ENCODE measurements at places on chromosomes 6 and 20. TPM values are rescaled to one million over a fixed set of nuclear protein-coding genes. Genes with fewer than 3 reads are reported as not detected.

DNA sequence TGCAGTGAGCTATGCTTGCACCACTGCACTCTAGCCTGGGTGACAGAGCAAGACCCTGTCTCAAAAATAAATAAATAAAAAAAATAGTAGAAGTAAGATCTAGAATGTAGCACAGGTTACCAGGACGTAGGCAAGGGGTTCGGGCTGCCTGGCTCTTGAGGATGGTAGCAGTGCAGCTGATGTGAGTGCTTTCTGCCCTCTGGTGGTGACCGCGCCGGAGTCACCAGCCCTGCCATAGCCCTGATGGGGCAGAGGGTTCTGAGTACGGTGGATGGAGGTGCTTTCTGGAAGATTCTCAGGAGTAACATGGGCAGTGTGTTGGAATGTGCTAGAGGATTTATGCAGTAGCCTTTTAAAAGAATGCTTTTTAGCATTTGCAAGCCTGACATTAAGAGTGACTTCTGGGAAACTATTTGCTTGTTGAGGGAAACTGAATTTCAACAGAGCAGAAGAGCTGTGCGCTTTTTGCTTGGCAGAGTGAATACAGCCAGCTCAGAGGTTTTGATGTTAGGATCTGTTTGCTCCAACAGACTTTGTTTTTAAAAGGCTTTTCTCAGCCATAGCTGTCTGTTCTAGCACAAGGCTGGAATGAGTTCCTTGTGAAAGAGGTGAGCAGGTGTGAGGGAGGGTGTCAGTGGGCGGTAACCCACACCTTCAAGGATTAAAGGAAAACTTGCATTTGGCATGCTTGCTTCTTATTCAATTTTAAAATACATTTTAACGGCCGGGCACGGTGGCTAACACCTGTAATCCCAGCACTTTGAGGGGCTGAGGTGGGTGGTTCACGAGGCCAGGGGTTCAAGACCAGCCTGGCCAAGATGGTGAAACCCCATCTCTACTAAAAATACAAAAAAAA is 65.9 kb downstream of the PTPN1 start:
- peaks cover 7% of the 10 kb centered on the region for H3K4me1 ChIP-seq
- peak; percentile 57 for DNase-seq
- H3K4me3 ChIP-seq, result no peak overlapping the region
- no peak overlapping the region for H3K27ac ChIP-seq
- peaks cover 86% of the 10 kb centered on the region for H3K36me3 ChIP-seq

Gene HIVEP1
- total RNA-seq, result 76.3 TPM

- no peaks in the 10 kb centered on the region for H3K4me1 ChIP-seq
- no peak for DNase-seq
- no peak overlapping the region for H3K27ac ChIP-seq
- no peaks in the 10 kb centered on the region for H3K27me3 ChIP-seq
Observed at GRCh38 chr6:135037541-135037940, 17.1 kb downstream of the HBS1L start.

DNA sequence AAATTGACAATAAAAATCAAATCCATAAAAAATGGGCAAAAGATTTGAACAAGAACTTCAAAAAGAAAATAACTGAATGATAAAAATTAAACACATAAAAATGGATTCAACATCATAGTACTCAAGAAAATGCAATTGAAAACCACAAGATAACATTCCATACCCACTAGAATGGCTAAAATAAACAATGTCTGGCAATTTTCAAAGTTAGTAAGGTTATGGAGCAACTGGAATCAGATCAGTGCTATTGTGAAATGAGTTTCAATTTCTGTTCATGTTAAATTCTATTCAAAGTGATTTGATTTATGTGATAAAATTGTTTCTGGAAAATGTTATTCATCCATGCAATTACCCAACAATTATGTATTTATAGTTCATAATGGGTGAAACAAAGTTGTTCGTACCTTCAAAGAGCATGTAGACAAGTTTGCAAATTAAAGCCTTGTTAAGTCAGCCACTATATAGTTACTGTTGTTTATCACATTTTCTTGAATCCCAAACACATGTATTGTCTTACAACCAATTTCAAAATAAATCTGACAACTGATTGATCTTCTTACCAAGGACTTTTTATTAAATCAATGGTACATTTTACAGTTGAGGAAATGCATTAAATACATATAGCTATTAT is 151.5 kb upstream of the CENPW start:
- H3K4me1 ChIP-seq, result no peaks in the 10 kb centered on the region
- no peak for DNase-seq
- H3K27me3 ChIP-seq, result no peaks in the 10 kb centered on the region
- no peak overlapping the region for H3K27ac ChIP-seq

- H3K36me3 ChIP-seq, result no peaks in the 10 kb centered on the region
- DNase-seq, result no peak
- no peak overlapping the region for H3K4me3 ChIP-seq
- H3K4me1 ChIP-seq, result no peaks in the 10 kb centered on the region
- no peaks in the 10 kb centered on the region for H3K27me3 ChIP-seq
Observed at GRCh38 chr6:121884620-121885019, 449.2 kb downstream of the GJA1 start.

Gene SIRPB2
- 0.49 TPM for total RNA-seq

- H3K4me3 ChIP-seq, result no peak overlapping the region
- H3K36me3 ChIP-seq, result no peaks in the 10 kb centered on the region
- no peaks in the 10 kb centered on the region for H3K4me1 ChIP-seq
Observed at GRCh38 chr6:22680950-22681349, 111.6 kb downstream of the HDGFL1 start.

Gene CFAP206
- total RNA-seq, result 0.11 TPM

Gene ANKRD66
- total RNA-seq, result not detected

- no peak for DNase-seq
- H3K4me1 ChIP-seq, result no peaks in the 10 kb centered on the region
- H3K36me3 ChIP-seq, result no peaks in the 10 kb centered on the region
- H3K4me3 ChIP-seq, result no peak overlapping the region
- no peaks in the 10 kb centered on the region for H3K27me3 ChIP-seq
- H3K27ac ChIP-seq, result no peak overlapping the region
Observed at GRCh38 chr6:125947615-125948014, 9.0 kb upstream of the HINT3 start.

DNA sequence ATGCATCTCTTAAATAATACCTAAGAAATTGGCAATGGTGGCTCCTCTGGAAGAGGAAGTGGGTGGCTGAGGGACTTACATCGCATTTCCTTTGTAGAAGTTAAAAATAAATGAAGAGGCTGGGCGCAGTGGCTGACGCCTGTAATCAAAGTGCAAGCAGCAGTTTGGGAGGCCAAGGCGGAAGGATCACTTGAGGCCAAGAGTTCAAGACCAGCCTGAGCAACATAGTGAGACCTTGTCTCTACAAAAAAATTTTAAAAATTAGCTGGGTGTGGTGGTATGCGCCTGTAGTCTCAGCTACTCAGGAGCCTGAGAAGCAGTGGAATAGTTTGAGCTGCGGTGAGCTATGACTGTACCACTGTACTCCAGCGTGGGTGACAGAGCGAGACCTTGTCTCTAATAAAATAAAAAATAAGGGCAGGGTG is 12.2 kb upstream of the NCOA3 start:
- DNase-seq, result peak; percentile 37
- H3K27ac ChIP-seq, result peak overlapping the region; percentile 35
- no peaks in the 10 kb centered on the region for H3K27me3 ChIP-seq
- peaks cover 43% of the 10 kb centered on the region for H3K4me1 ChIP-seq
- no peak overlapping the region for H3K4me3 ChIP-seq
- no peaks in the 10 kb centered on the region for H3K36me3 ChIP-seq

GRCh38 chr6:63553208-63553607 is 19.1 kb upstream of the LOC128125822 start:
- peaks cover 7% of the 10 kb centered on the region for H3K27me3 ChIP-seq
- H3K4me1 ChIP-seq, result no peaks in the 10 kb centered on the region
- DNase-seq, result no peak
- no peak overlapping the region for H3K4me3 ChIP-seq
- H3K27ac ChIP-seq, result no peak overlapping the region
- no peaks in the 10 kb centered on the region for H3K36me3 ChIP-seq

DNA sequence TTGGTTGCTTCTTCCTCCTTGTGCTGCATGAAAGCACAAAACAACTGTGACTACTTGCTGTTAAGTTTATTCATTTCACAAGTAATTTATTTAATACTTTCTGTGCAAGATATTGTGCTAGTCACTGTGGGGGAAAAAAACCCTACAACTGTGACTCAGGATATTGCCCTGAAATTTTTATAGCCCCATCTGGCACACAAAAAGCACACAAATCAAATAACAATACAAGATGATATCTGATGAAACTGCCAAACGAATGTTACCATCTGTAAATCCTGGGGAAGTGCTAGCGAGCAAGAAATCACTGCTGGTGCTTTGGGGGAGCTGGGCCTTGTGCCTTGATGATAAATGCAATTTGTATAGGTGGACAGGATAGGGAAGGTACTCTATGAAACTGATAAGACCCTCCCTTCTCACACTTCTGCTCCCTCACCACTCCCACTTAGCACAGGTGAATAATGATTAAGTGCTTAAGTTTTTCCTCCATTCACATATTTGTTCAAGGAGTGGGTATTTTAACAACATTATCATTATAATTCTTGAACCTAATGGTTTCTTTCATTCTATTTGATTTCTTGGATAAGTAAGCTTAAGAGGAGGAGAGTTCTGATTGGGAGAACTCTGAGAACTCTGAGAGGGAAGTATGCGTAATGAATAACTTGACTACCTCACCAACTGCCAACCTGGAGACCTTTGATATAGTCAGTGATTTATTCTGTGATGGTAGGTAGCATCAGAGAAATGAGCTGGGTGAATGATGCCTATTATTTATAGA is 115.3 kb downstream of the RTN4IP1 start:
- peak overlapping the region; percentile 95 for H3K27ac ChIP-seq
- no peak for DNase-seq
- H3K4me3 ChIP-seq, result peak overlapping the region; percentile 99
- H3K27me3 ChIP-seq, result no peaks in the 10 kb centered on the region

- H3K4me1 ChIP-seq, result no peaks in the 10 kb centered on the region
- H3K27me3 ChIP-seq, result no peaks in the 10 kb centered on the region
- no peak for DNase-seq
- no peak overlapping the region for H3K27ac ChIP-seq
Observed at GRCh38 chr20:48898210-48898609, 23.3 kb upstream of the ARFGEF2 start.

- no peak for DNase-seq
- no peak overlapping the region for H3K4me3 ChIP-seq
- peaks cover 74% of the 10 kb centered on the region for H3K4me1 ChIP-seq
- H3K36me3 ChIP-seq, result peaks cover 23% of the 10 kb centered on the region
- H3K27ac ChIP-seq, result no peak overlapping the region
Observed at GRCh38 chr20:48782053-48782452, 45.7 kb downstream of the PREX1 start.

Gene ANGPT4
- total RNA-seq, result not detected

- no peaks in the 10 kb centered on the region for H3K36me3 ChIP-seq
- H3K4me1 ChIP-seq, result peaks cover 20% of the 10 kb centered on the region
- H3K4me3 ChIP-seq, result peak within 1 kb of the TSS; percentile 34
- DNase-seq, result no peak
- H3K27me3 ChIP-seq, result peaks cover 41% of the 10 kb centered on the region
- no peak within 1 kb of the TSS for H3K27ac ChIP-seq
Observed at GRCh38 chr20:23049201-23050075, at the start of gene THBD. TSS of gene THBD (minus strand) at chr20:23049672. CDS start at chr20:23049504, 168 bp downstream.

- H3K27ac ChIP-seq, result no peak overlapping the region
- H3K4me3 ChIP-seq, result no peak overlapping the region
Observed at GRCh38 chr6:3451498-3451897, 5.4 kb downstream of the SLC22A23 start.

Gene CLIC5
- total RNA-seq, result 2.5 TPM

DNA sequence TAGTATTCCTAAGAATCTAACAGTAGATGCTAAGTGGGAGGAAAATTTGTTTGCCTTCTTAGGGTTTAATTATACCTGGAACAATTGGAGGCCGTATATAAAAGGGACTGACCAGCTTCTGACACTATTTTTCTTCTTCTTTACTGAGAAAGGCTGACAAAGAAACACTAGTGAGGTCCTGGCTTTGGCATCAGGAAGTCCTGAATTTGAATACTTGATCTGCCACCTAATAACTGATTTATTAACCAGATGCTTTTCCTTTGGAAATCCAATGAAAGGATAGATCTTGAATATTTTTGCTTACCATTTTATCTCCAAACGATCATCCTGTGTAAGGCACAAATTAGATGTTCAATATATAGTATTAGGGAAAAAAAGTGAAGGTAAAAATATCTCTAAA is 382.5 kb downstream of the CENPW start:
- H3K4me1 ChIP-seq, result no peaks in the 10 kb centered on the region
- no peak overlapping the region for H3K4me3 ChIP-seq
- no peak overlapping the region for H3K27ac ChIP-seq
- no peaks in the 10 kb centered on the region for H3K27me3 ChIP-seq

DNA sequence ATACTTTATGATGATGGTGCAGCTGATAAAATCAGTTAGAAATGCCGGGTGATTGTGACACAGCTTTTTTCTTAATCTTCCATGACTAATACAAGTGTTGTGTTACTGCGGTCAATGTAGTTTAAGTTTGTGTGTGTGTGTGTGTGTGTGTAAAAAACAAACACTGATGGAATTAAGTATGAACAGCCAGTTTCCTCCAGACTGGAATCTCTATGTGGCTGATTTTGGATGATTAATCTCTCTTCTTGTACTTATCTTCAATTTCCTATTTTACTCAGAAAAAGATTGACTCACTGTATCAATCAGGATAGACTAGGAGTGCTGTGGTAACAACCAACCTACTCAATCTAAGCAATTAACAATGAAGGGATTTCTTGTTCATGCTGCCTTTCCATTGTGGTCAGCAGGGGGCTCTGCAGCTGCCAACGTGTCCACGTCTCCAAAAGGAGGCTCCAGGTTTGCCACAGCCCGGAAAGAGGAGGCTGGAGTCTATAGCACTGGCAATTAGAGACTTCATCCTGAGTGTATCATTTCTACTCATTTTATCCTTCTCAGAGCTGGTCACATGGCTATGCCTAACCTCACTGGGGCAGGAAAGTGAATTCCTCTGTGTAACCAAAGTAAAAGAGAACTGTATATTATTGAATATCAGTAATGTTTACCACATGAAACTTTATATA is 107.7 kb downstream of the CD109 start:
- H3K27ac ChIP-seq, result no peak overlapping the region
- no peaks in the 10 kb centered on the region for H3K36me3 ChIP-seq
- peak; percentile 3 for DNase-seq

- no peaks in the 10 kb centered on the region for H3K4me1 ChIP-seq
- H3K27ac ChIP-seq, result no peak overlapping the region
- no peaks in the 10 kb centered on the region for H3K27me3 ChIP-seq
- H3K36me3 ChIP-seq, result no peaks in the 10 kb centered on the region
- no peak for DNase-seq
Observed at GRCh38 chr20:39452583-39453340, 490.6 kb downstream of the DHX35 start.
